ENCODE measurements at places on chromosomes 12 and 14. TPM values are rescaled to one million over a fixed set of nuclear protein-coding genes. Genes with fewer than 3 reads are reported as not detected.

Gene PTPRQ
- 0.12 TPM for total RNA-seq

Gene DEGS2
- 0.51 TPM for total RNA-seq

Gene WBP11
- total RNA-seq, result 19.9 TPM

Gene BMP4
- 3.1 TPM for total RNA-seq

Gene CLEC1B
- 8.0 TPM for total RNA-seq

Gene RGS6
- not detected for total RNA-seq

Gene OR4K13
- total RNA-seq, result not detected

Gene CCDC38
- total RNA-seq, result 0.86 TPM

Gene CLEC1A
- 2.5 TPM for total RNA-seq

Gene NGB
- not detected for total RNA-seq

Gene GSG1
- total RNA-seq, result not detected

Gene FBRSL1
- 24.3 TPM for total RNA-seq

Gene DPPA3
- total RNA-seq, result not detected

Gene PPFIA2
- 0.12 TPM for total RNA-seq

Gene MYH7
- 0.73 TPM for total RNA-seq

Gene CCDC197
- total RNA-seq, result not detected

Gene P2RX2
- total RNA-seq, result not detected

Gene ABHD12B
- not detected for total RNA-seq

Gene ANKRD33
- not detected for total RNA-seq

Gene SLC48A1
- 20.2 TPM for total RNA-seq

Gene GZMH
- 0.48 TPM for total RNA-seq

Gene GPRC5A
- total RNA-seq, result 0.50 TPM

Gene LMO3
- not detected for total RNA-seq

Gene TGFB3
- total RNA-seq, result 7.8 TPM

Gene HOXC6
- not detected for total RNA-seq

Gene TAS2R50
- 1.4 TPM for total RNA-seq

Gene RNU4-1
- total RNA-seq, result not detected

Gene OR6C2
- not detected for total RNA-seq

Gene C3AR1
- total RNA-seq, result 4.1 TPM

Gene SMIM41
- not detected for total RNA-seq

Gene TCL1B
- not detected for total RNA-seq

Gene FOXA1
- 29.8 TPM for total RNA-seq

Gene IAPP
- total RNA-seq, result 0.22 TPM

Gene TSHR
- total RNA-seq, result not detected

Gene OR10A7
- not detected for total RNA-seq

Gene LYZ
- total RNA-seq, result 3.5 TPM

Gene ACTR6
- 13.9 TPM for total RNA-seq

Gene RBMS2
- 4.2 TPM for total RNA-seq

Gene MIS18BP1
- 4.9 TPM for total RNA-seq

Gene BICDL1
- total RNA-seq, result 7.3 TPM

Gene KRT6B
- total RNA-seq, result not detected

Gene SHMT2
- 157 TPM for total RNA-seq

Gene GPX2
- total RNA-seq, result 248 TPM

Gene GUCY2C
- not detected for total RNA-seq

Gene KRT3
- total RNA-seq, result not detected
